ENCODE measurements at places on chromosomes 1 and 21.
A peak's percentile ranks its signal among the peaks of the same experiment; 100 is the strongest.

DNA sequence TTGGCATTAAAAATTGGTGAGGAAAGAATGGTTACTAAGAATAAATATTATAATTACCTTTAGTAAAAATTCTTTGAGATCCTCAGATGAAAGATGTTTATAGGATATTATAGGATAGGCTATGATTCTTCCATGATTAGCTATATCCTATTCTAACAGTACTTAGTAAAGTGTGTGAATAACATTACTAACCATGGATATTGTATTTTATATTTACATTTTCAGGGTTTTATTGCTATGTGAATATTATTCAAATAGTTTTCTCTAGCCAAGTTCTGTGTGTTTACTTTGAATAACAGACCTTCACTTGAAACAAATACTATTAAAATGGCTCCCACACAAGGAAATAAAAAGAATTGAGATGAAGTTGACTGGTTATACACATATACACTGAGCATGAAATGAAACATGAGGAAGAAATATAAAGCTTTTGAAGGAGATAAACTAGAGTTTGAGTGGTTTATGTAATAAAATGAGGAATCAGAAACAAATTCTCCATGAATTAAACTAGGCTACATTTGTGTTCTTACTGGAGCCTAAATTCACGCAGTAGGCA lies 479.4 kb upstream of the PKN2 start:
- DNase-seq: no peak

DNA sequence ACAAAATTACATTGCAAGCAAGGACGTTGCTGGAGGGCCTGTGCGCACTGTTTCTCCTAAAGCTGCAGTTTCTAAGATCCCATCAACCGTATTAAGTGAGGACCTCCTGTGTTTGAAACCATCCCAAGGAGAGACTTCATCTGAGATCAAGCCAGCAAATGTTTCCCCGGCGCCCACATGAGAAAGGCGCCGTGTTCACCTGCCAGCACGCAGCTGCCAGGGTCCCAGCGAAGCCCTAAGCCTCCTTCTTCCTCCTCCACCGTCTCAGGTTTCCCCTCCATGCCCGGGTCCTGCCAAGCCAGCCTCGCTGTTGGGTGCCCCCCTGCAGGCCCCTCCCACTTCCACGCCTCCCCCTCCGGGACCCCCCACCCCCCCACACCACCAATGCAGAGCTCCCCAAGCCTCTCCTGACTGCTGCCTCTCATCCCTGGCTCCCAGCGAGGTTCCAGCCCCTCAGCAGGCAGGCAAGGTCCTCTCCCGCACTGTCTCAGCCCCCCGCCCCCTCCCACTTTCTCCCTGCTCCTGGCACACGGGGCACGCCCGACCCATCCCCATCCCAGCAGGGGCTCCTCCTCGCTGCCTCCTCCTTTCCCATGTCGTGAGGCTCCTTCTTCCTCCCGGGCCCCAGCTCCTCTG lies 8.6 kb upstream of the TFF1 start:
- DNase-seq: no peak

DNA sequence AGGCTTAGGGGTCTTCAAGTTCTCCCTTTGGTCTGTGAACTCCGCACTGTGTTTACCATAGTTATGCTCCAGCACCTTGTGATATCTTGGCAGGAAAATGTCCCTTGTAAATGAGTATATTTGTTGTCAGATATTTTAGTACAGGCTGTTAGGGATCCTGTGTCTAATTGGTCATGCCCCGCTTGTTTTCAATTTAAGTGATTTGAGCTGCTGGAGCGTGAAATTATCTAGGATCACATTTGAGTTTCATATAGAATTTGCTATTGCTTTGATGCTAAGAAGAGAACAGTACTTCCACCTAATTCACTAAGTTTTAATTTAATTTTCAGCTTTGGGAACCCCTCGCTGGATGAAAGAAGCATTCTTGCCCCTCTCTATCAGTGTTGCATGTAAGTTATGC lies 15.4 kb upstream of the TOR3A start:
- no peak for DNase-seq

GRCh38 chr1:18641005-18641941 lies 10.6 kb downstream of the PAX7 start:
- DNase-seq: no peak

DNA sequence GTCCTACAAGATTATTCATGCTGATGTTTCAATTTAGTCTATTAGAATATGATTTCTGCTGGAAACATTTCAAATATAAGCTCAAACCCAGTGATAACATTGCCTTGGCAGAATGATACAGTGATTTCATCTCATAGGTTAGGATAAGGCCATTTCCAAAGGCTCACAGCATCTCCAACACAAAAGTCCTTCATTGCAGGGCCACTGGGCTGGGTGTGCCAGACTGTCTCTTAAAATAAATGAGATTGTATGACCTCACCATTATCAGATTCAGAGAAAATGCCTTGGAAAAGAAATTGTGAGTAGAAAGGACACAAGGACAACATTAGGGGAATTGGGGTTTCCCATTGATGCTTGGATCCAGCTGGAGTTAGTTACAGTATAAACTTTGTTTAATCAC lies 30.4 kb downstream of the NGF start:
- DNase-seq: no peak

DNA sequence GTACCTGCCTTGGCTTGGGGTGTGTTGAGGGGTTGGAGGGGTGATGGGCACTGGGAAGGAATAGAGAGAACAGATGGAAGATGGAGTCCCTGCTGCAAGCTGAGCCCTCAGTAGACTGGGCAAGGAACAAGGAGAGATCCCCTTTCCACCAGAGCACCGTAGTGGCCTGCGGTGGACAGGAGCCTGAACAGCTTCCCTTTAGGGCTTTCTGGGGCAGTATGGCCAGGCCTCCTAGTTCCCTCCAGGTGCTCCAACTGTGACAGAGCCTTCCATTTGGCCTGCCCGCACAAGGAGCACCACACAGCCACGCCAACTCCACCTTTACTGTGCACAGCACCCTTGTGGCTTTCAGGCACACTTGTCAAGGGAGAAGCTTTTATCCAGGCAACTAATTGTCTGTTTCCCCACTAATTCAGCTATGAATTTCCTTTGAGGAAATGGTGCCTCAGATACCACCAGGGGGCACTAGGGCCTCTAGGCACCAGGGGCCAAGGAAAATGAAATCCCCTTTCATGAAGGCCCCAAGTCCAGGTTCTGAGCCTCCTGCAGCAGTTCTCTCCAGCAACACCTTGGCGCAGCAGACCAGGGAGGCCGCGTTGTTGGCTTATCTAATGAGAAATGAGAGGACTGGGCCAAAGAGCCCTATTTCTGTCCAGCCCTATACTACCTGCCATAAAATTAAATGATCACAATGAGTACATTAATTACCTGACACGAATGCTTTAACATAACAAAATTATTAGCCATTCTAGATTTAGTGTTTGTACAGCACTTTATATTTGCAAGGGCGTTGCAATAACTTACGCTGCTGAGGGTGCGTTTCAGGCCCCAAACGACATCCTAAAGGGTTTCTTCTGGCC lies 23.1 kb upstream of the ERI3 start:
- DNase-seq: no peak

DNA sequence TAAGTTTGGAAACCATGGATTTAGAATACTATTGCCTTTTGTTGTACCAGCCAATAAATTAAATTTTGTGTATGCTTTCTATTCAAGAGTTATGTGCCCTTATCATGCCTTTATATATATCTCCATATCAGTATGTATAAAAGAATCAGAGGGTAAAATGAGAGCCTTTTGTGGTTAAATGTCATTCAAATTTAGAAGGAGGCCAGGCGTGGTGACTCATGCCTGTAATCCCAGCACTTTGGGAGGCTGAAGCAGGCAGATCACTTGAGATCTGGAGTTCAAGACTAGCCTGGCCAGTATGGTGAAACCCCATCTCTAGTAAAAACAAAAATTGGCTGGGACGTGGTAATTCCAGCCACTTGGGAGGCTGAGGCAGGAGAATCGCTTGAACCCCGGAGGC lies 88.9 kb downstream of the XPR1 start:
- DNase-seq: no peak

GRCh38 chr1:83029050-83029449 lies 969.9 kb downstream of the TTLL7 start:
- no peak for DNase-seq

- no peak for DNase-seq
Observed at GRCh38 chr1:214127705-214128104, 139.9 kb downstream of the PROX1 start.

- no peak for DNase-seq
Observed at GRCh38 chr1:65467536-65467935, 47.1 kb downstream of the LEPR start.

DNA sequence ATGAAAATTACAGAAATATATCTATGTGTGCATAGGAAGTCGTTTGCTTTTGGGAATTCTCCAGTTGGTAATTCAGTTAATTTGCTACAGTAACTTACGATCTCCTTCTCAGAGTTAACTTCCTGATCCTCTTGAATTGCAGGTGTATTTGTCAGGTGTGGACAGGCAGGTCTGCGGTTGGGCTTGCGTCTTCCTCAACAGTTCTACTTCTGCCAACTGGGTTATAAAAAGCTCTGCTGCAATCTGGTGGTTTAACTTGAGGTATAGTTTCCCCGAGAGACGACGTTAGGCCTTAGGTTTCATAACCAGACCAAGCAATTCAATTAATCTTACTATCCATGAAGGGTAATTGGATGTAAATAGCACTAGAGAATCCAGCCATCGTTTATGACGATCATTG lies 88.2 kb downstream of the GABPA start:
- DNase-seq: no peak

GRCh38 chr1:35126546-35126945 lies 47.4 kb downstream of the ZMYM1 start:
- no peak for DNase-seq

- DNase-seq: peak; percentile 33
Observed at GRCh38 chr1:72281637-72282270, 585 bp downstream of the NEGR1 start.
